ENCODE measurements at places on chromosomes 11 and 22.

DNA sequence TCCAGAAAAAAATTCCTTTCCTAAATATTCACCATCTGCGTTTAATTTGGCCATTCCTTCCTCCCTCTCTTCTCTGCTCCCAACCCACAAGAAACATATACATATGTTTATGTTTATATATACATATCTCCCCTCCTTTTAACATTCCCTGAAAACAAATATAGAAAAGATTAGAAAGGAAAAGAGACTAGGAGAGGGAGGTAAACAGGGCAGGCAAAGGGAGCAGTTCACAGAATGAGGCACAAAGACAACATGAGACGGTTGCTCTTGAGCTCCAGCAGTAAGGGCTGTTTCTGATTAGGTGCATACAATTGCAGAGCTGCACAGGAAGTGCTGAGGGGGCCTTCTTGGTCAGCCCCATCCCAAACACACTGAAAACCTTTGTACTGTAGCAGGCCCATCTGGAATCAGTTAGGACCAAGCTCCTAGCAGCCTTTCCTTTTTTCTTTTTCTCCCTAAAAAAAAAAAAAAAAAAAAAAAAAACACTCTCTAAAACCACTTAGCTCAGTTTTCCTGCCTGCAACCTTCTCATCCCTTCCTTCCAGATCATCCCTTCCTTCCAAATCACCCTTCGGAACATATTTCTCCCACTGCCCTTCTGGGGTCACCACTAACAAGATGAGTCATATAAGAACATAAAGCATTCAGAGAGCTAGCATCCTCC is 57.0 kb downstream of the RBFOX2 start:
- DNase-seq, result no peak

DNA sequence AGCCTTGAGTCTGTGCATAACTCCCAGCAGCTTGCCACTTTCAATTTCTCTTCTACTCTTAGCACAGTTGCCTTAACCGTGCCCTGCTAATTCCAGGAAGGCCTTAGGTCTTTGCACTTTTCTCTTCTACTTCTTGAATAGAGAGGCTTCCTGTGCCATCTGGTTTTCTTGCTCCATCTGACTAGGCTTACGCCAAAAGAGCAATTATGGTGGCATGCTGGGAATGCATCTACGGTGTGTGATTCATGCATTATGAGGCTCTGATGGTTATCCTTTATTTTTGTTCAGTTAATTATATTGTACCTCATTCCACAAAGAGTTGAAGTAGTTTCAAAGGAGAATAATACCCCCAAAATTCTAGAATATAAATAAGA is 29.4 kb downstream of the SIK2 start:
- DNase-seq, result no peak

DNA sequence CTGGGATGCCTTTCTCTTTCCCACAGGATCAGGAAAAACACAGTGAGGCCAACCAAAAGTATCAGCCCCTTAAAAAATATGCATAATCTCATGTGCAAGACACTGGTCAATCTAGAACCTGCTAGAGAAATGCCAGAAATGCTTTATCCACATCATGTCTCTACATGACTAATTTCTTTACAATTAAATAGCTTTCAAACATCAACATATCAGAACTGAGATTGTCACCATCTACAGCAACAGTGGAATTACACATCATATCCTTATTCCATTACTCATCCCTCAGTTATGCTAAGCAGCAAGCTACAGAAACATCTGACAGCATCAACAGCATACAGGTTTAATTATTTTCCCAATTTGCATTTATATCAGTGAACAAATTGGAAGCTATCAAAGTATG is 78.8 kb downstream of the DDIAS start:
- no peak for DNase-seq

DNA sequence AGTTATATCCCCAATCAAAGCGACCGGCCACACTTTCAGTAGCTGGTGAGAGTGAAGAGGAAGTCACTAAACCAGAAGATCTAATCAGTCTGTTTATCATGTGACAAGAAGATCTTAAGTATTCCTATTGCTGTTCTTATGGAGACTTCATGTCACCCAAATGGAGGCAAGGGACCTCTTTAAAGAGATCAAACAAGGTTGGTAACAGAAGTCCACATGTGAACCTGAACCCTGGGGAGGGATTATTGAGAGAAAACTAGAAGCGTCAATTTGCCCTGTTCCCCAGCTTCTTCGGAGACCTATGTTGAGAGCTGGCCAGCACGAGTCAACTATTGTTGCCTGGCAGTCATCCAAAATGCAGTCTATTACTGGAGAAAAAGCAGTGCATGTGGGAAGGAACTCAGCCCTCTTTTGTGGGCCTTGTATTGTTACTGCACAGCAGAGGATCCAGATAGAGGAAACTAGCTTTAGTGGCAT is 76.9 kb upstream of the CTSC start:
- no peak for DNase-seq

DNA sequence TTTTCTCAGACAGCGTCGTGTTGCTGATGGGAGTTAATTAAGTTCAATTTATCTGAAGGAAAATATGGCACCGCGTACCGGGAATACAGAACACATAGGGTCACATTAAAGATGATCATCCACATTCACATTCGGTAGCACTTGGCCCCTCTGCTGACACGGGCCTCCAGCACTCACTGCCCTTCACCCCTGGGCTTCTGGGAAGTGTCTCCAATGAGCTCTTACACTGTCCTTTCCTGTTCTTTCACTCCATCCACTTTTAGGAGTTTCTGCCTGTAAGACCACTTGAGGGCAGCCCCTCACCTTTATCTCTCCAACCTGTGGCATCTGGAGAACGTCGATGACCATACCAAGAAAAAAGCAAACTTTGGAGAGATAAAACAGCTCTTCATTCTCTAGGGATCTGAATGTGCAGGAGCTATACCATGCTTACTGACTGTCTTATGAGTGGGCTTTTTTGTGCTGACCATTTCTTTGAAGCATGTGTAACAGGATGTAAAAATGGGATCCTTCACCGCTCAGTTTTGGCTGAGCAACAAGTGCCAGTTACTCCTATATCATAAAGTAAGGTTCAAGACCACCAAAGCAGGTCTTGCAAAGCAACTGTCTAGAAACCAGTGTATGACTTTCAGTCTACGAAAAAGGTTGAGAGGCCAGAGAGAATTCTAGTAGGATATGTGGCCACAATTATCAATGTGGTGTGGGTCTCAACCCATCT is 1.1 kb upstream of the SERGEF start:
- DNase-seq, result no peak

GRCh38 chr22:45200860-45201511 is 37.3 kb downstream of the NUP50 start:
- no peak for DNase-seq

DNA sequence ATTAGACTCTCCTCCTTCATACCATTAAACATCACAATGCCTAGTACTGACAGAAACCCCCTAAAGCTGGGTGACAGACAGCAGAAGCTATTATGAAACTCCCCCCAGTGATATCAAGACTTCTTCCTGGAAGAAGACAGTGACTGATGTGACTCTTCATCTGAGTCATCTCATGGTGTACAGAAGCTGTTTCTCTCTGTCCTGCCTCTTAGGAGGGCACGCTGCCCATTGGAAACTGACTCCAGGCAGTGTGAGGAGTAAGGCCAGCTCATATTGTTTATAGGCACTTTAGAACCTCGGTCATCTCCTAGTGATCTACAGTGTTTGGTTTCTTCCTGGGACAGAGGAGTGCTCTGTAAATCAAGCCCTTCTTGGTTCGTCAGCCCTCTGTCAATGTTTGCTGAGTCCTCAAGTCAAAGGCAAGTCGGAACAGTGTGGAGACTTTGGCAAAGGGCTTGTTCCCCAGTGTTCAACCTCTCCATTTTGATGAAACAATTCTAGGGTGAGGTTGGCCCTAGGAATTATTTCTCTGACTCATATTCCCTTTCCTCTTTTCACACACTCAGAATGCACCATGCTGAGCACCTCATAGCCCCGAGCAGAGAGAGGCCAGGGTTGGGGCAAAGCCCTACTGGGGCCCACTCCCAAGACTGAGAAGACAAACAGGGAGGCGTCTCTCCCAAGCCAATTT is 172.5 kb upstream of the TMEM45B start:
- no peak for DNase-seq
